HFFc6 (cell line): ENCODE measurements at places on chromosomes 7 and 10. TPM values are rescaled to one million over a fixed set of nuclear protein-coding genes. Genes with fewer than 3 reads are reported as not detected.

- no peak for DNase-seq
These were observed 18.7 kb downstream of the HSPA12A start for GRCh38 chr10:116723428-116724281.

DNA sequence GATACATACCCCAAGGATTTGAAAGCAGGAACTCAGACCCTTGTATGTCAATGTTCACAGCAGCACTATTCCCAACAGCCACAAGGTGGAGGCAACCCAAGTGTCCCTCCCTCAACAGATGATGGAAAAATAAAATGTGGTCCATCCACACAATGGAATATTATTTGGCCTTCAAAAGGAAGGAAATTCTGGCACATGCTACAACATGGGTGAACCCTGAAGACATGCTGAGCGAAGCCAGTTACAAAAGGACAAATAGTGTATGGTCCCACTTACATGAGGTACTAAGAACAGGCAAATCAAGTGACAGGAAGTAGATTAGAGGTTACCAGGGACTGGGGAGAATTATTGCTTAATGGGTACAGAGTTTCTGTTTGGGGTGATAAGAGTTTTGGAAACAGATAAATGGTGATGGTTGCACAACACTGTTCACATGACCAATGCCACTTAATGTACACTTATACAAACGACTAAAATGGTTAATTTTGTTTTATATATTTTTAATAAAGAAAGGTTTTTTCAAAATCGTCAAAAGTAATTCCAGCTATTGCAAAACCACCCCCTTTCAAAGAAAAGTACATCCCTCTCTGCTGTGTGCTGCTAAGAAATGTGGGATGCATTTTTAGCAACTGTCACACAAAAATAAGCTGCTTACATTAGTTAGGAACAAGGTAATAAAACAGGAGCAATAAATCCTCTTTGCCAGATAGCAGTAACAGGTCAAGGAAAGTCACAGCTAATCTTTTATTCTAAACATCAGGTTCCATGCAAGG, 85.7 kb downstream of the GRB10 start:
- DNase-seq = no peak

DNA sequence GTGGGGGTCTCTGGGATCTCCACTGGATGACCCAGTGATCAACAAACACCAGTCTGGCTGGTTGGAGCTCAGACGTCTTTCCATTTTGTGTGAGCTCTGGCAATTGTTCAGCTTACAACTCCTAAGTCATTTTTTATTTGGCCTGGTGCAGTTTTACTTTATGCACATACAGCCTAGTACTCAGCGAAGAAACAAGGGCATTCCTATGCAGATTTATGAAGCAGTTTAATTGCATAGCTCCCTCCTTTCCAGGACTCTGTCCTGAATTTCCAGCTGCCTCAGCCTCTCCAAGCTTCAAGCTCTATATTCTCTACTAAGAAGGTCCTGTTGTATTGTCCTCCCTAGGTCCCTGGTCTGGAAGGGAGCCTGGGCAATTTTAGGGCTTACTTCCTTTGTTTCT, 145.6 kb upstream of the GALNT17 start:
- DNase-seq = no peak

DNA sequence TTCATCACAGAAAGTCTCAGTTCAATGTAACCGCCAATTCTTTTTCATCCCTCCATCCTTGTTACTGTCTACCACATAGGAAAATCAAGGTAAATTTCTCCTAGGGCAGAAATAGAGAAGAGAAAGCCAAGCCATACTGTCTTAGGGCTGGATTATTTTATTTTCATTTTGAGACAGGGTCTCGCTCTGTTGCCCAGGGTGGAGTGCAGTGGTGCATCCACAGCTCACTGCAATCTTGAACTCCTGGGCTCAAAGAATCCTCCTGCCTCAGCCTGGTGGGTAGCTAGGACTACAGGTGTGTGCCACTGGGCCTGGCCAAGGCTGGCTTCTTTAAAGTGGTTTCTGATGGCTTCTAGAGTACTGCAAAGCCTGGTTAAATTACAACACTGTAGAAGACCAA, 181.7 kb downstream of the SRPK2 start:
- DNase-seq = no peak

DNA sequence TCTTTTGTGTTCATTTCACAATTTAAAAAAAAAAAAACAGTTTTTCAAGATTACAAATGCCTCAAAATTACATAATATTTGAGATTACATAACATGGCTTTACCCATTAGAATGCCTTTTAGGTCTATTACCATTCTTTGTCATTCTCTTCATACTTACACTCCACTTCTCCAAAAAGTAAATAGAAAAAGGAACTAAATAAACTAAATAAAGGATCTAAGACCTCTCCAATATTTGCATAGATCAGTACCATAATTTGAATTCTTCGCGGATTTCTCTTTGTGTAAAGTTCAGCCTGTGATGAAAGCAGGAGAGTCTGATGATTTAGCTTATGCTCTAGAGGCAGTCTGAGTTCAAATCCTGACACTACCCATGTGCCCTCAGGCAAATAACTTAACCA, 56.4 kb upstream of the C1GALT1 start:
- no peak for DNase-seq

Gene FRAT1
- 1.2 TPM in 3 replicates for total RNA-seq
